Activated T-cell treated with anti-CD3 and anti-CD28 coated beads, Interleukin-2, amount 50 U/mL, for 4 hours (primary cell): ENCODE measurements at places on chromosomes 11 and 22.

DNA sequence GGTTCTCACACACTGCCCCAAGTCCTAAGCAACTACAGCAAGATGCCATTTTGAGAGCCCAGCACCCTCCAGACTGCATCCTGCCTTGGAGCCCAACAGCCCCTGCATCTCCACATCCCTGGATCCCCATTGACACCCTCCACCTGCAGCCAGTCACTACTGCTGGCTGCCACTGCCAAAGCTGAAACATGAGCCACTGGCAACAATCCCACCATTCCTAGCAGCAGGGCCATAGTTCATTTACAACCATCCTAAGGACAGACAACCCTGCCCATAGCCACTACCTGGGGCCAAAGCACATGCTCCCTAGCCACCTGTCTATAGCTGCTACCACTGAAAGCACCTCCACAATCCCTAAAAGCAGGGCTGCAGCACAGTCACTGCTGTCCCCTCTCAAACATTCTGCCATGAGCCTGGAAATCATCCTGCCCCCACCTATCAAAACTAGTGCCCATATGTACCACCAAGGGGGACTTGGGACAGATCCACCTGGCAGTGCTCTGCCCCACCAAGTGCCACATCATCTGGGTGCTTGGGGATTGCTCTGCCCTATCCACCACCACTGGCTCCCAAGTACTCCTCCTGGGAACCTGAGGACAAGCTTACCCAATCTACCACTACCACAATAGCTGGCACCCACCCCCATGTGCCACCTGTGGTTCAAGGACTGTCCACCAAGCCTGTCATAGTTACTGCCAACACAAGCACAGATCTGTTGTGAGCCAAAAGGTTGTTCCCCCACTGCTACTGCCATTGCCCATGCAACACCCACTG is 138.8 kb upstream of the SOX6 start:
- DNase-seq: no peak

DNA sequence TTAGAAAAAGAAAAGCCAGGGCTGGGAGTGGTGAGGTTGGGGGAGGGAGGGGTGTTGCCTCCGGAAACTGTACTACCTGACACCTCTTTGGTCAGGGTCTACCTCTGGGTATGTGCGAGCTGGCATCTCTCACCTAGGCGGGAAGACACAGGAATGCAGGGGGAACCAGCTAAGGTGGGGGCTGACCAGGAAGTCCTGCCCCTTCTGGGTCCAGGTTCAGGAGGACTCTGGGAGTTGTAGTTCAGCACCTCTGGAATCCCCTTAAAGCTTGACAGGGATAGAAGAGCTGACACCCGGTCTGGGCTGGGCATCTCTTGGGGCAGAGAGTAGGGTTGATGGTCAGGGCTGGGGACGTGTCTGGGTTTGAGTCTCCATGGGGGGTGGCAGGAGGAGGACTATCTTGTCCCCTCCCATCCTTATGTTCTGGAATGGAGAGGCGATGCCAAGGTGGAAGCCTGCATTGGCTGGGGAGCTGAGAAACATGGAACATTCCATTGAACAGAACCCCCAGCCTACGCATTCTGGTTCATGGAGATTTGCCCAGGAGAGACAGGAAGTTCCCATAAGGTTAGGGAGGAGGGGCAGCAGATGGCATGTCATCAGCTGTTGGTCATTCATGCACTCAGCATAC is 2.1 kb upstream of the KIAA1671 start:
- no peak for DNase-seq

DNA sequence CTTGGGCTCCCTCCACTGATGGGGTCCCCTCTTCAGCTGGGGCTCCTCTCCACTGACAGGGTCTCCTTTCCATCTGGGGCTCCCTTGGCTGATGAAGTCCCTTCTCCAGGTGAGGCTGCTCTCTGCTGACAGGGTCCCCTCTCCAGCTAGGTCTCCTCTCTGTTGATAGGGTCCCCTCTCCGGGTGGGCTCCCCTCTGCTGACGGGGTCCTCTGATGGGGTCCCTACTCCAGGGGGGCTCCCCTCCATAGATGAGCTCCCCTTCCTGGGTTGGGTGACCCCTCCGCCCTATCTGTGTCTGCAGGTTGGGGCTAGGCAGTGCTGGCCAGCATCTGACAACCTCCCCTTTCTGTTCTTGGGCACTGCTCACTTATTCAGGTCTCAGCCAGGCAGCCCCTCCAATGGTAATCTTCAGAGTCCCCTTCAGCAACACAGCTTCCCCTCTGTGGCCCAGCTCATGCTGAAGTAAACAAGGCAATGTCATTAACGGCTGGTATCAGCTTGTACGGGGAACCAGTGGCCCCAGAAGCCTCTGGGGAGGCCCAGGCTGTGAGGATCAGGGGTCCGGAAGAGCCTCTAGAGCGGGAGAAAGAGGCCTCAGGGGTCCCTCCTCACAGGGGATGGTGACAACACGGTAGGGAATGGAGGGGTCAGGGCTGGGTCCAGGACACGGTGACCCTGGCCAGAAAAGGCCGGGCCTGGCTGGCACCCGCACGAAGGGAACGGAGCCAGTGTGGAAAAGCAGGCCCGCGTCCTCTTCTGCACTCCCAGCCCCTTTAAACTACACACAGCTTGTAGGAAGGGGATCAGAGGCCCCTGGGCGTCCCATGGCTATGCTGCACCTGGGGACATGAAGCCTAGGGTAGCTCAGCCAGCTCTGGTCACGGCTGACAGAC is 9.6 kb upstream of the CD81 start:
- DNase-seq: no peak

DNA sequence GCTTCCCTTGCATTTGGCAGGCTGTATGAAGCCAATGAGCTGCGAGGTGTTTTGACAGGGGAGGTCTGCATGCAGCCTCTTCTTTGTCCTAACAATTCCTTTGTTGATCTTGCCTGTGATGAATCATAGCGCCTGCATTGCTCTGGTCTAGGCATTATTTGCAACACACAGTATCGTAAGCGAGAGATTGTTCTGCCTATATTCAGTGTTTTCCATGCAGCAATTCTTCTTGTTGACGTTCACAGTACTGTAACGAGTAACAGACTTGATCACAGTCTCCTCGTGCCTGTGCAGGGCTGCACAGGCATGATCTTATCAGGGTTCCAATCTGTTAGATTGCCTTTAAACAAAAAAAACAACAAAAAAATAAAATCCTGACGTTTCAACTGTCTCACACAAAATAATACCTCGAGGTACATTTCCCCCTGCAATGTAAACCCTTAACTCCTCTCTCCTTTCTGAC is 13.9 kb upstream of the ADSL start:
- no peak for DNase-seq

GRCh38 chr11:73152861-73153483 is 10.9 kb upstream of the FCHSD2 start:
- DNase-seq: no peak

DNA sequence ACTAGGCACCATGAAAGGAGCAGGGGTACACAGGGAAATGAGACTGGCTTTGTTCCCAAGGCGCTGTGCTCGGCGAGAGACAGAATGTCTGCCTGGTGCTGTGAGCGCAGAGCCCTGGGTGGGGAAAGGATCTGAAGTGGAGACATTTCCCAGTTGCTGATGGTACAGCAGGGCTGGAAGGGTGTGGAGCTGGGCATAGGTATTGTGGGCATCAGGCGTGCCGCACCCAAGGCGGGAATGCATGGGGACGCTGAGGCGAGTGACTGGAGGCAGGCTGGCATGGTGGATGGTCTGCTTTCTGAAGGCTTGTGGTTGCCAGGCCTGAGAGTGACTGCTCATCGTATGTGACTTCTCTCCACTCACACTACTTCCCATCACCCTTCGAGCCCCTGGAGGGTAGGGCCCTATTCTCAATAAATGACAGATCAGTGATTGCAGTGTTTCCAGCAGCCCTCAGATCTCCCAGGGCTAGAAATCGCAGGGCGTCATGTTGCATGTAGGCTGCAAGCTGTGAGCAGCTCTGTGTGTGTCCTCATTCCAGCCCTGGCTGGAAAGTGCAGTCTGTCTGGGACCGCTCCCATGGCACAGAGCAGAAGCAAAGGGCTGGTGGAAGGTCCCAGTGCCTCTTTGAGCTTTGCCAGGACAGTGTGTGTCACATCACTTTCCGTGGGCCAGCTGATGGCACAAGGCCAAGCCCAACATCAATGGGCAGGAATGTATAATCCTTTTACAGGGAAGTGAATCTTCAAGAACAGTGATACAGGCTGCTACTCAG is 67.7 kb downstream of the TBC1D22A start:
- DNase-seq: no peak

GRCh38 chr11:103051981-103052380 is 40.0 kb downstream of the DCUN1D5 start:
- no peak for DNase-seq

DNA sequence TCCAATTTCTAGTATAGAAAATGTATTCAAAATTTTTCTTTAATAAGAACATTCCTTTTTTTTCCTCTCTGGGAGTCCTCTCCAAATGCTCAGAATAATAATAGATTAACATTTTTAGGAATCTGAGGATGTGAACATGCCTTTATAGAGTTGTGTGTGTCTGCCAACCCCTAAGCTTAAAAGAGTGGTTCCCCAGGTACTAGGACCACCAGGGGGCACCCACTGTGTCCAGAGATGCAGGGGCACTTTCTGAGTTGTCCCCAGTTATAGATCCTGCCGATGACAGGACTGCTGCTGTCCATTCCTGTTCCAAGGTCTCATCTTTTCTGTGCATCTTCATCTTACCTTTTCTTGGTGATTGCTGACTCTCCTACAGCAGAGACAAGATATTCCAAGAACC is 27.0 kb upstream of the MICAL2 start:
- DNase-seq: no peak

GRCh38 chr11:100684101-100685065 is 2.7 kb upstream of the ARHGAP42 start:
- DNase-seq: no peak

- DNase-seq: no peak
Measured at GRCh38 chr11:45580399-45580798, 85.0 kb downstream of the CHST1 start.

- DNase-seq: no peak
Measured at GRCh38 chr11:79227308-79227707, 213.5 kb downstream of the TENM4 start.

DNA sequence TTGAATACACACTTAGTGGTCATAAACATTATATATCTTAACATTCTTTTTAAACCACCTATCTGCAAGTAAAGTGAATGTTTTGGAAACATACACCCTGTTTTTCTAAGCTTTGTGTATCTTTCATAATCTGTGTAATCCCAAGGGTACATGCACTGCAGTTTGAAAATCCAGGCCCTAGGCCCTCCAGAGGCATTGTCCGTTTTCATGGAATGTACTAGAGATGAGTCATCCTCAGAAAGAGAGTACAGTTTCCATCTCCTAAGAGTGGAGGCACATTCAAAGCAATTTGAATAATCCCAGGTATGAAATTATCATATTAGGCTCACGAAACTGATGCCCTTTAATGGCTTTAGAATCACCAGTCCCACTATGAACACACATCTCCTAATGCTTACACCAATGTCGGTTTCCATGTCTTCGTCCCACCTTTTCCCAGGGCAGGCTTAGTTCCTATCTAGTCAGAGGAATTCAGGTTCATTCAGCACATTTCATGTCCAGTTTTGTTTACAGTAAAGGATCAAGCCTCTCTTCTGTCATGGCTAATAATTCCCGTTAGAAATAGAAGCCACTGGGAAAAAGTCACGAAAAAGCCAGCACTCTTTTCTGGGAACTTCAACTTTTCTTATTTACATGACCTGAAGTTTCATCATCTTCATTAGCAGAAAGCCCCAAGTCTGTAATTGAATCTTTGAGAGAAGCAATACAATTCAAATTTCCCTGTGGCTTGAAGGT is 39.5 kb upstream of the CD44 start:
- DNase-seq: no peak

DNA sequence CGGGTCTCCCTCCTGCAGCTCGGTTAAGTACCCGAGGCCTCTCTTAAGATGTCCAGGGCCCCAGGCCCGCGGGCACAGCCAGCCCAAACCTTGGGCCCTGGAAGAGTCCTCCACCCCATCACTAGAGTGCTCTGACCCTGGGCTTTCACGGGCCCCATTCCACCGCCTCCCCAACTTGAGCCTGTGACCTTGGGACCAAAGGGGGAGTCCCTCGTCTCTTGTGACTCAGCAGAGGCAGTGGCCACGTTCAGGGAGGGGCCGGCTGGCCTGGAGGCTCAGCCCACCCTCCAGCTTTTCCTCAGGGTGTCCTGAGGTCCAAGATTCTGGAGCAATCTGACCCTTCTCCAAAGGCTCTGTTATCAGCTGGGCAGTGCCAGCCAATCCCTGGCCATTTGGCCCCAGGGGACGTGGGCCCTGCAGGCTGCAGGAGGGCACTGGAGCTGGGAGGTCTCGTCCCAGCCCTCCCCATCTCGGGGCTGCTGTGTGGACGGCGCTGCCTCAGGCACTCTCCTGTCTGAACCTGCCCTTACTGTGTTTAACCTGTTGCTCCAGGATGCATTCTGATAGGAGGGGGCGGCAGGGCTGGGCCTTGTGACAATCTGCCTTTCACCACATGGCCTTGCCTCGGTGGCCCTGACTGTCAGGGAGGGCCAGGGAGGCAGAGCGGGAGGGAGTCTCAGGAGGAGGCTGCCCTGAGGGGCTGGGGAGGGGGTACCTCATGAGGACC is 25.0 kb downstream of the FADS3 start:
- no peak for DNase-seq

DNA sequence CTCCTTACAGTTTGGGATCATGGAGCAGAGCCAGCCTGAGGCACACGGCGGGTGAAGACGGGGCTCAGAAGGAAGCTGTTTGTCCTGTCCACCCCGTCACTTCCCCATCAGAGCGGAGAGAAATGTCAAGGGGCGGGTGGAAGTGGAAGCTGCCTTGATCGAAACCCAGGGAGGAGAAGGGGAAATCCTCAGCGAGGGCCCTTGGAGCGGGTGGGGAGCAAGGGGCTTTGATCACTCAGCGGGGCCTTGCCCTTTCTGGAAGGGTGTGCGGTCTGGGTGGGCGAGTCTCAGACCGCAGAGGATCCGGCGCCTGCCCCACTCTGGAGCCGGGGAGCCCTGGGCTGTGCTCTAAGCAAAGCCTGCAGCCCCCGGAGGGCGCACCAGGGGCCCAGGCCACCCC is 320.4 kb downstream of the NTM start:
- DNase-seq: no peak

DNA sequence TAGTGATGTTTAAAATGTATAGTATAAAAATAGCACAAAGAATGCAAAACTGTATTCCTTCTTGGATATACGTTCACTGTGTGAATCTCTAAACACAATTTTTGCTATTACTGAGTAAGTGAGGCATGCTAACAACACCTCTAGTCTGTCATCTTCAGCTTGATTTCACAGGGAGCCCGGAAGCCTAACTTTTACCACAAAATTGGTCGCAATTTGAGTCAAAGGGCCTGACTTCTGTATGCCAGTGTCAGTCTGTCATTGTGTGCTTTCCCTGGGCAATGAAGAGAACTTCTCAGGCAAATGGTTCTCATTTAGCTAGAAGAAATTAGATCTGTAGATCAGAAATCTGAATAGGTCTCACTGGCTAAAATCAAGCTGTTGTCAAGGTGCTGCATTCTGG is 1059.5 kb downstream of the FAM181B start:
- no peak for DNase-seq
